ENCODE measurements at places on chromosomes 13 and 19.

DNA sequence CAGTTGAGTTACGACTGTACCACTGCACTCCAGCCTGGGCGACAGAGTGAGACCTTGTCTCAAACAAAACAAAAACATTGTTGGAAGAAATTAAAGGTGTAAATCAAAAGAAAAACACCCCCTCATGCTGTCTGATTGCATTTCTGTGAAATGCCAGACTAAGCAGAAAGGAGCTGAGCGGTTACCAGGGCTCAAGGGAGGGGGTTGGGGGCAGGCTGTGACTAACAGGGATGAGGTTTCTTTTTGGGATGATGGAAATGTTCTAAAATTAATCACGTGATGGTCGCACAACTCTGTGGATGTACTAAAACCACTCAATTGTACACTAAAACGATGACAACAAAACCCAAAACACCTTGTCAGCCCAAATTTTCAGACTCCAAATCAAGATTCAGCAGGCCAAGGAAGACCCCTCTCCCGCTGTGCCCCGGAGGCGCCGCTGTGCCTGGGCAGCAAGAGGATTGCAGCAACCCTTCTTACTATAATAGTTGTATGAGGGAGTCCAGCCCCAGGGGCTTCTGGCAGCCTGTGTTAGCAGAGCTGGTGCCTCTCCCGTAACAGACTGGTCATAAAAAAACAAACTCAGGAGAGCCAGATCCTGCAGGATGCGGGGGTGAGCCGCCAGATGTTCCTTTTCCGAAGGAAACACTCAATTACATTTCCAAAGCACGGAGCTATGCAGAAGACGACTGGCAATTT is 20.9 kb downstream of the CAPS start:
- peak; percentile 78 for DNase-seq

DNA sequence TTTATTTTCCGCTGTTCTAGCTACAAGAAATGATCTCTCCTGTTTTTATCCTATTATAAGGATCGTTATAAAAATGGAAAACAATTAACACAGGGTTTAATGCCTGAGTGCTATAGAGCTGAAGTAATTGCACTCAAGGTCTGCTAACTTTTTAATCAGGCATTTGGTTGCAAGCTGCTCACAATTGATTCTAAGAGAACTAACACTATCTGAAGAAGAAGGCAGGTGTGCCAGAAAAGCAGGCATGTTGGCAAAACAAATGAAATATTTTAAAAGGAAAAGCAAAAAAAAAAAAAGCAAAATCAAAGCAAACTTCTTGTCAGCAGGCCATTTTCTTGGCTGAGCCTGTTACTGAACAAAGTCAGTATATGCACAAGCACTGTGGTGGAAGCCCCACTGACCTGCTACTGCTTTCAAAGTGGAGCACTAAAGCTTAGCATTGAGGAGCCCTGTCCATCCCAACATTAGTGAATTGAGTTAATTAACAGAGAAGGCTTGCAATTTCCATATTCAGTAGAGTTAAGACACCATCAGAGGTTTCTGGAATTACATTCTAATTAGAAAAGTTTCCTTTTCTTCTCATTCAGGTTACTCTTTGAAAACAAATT is 574.2 kb downstream of the PCDH9 start:
- no peak for DNase-seq

DNA sequence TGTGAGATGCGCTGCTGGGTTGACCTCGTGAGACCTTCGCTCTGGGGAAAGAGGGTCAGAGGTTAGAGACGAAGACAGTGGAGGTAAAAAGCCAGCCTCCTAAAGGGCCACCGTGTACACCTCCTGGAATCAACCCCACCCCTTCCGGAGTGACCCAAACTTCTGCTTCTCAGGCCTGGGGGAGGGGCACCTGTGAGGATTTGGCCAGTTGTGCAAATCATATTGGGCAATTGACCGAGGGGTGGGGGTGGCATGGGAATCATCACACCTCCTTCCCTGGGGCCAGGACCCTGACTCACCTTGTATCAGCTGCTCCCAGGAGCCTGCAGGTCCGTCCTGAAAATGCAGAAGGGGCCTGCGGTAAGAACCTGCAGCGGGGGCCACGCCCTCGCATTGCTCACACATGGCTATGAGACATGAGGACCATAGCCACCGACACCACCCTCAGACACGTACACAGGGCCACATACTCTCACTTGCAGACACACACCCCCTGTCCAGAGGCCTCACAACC is 2.8 kb downstream of the TNFSF14 start:
- DNase-seq: no peak

DNA sequence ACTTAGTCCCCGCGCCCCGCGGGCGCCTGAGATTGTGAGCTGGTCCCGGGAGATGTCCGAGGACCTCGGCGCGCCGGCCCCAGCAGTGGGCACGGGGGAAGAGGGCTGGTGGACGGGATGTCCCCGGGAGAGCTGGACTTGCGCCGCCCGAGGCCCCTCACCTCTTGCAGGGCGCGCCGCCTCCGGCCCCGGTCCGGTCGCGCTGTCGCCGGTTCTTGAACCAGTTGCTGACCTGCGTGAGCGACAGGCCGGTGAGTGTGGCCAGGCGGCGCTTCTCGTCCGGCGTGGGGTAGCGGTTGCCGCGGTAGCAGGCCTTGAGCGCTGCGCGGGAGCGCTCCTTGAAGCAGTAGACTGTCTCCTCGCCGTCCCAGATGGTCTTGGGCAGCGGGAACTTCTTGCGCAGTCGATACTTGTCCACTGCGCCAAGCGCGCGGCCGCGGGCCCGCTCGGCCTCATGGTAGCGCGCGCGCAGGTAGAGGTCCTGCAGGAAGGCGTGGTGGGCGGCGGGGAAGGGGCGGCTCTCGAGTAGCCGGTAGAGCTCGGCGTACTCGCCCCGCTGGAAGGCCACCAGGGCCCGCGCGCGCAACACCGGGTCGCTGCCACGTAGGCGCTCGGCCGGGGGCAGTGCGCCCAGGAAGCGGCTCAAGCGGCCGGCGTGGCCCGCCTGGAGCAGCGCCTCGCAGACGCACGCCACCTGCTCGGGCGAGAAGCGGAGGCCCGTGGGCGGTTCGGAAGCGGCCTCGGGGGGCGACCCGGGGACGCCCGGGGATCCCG is 984 bp downstream of the SIX5 start:
- peak; percentile 77 for DNase-seq

DNA sequence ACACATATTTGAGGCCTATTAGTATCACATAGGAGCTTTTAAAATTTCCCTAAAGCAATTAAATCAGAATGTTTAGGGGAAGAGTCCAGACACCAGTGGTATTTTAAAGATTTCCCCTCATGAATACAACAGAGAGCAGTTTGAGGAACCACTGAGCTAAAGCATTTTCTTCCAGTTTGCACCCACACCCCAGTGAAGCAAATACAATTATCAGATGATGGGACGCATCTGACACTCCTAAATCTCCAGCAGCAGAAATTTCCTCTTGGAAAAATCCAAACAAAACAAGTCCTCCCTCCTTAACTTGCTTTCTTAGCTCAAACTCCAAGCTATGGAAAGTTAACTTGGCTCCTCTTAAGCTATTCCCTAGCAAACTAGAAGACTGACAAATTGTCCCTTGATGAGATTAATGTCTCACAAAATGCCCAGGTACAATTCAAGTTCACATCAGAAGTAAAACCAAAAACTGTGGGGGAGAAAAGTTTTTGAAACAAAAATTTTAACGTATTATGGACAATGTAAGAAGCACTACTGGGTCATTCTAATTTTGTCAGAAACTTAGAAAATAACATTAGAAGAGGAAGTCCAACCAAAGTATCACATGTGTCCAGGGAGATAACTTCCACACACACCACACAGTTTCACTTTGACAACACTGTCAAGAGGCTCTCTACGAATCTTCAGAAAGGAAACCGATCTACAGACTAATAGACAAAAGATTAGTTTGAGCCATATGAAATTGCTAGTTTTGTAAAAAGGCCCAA is 74.1 kb downstream of the ABCC4 start:
- no peak for DNase-seq

DNA sequence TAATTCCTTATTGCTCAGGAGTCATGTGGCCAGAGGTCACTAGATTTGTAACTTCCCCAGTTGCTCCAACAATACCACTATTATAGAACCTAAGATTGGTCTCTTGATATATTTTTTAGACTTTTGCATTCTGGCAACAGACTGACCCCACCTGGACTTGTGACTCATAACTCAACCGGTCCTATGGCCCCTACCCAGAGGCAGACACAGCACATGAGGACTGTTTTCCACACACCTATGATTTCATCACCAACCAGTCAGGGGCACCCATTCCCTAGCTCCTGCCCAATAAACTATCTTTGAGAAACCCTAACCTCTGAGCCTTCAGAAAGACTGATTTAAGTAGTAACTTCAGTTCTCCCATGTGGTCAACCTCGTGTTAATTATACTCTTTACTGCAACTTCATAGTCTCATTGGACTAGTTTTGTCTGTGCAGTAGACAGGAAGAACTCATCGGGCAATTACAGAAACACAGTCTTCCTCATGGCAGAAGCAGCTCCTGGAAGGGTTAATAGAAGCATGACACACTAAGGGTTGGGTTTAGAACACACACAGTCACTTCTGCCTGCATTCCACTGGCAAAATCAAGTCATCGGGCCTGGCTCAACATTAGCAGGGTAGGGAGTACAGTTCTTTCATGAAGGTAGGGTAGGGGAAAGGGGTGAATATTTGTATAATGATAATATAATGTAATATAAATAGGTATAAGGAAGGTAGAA is 251.8 kb downstream of the UQCRFS1 start:
- DNase-seq: no peak

DNA sequence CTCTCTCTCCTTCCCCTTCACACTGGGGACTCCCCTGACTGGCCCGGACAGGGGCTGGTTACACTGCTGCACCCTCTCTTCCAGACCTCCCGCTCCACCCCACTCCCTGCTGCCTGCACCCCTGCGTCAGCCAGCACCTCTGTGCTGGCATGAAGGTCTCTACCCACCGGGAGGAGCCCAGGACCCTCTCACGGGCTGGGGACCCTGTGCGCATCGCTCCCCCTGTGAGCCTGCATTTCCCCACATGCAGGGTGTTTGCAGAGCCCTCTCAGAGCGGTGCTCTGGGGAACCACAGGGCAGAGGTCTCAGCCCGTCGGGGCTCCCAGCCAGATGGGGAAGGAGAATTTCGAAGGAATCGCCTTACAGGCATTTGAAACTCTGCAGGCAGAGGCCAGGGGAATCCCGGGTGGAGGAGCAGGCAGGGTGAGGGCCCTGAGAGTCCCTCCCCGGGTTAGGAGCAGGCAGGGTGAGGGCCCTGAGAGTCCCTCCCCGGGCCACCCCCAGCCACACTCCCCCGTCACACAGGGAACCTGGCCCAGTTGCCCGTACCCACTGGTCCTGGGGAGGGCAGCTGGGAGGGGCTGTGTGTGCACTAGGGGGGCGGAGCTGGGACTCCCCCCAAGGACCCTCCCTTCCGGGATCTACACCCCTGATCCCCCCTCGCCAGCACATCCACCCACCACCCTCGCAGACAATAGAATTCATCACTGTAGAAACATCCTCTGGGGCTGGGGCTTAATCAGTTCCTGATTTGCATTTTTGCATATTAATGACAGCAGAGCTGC is 16.3 kb upstream of the TCF3 start:
- DNase-seq: no peak

DNA sequence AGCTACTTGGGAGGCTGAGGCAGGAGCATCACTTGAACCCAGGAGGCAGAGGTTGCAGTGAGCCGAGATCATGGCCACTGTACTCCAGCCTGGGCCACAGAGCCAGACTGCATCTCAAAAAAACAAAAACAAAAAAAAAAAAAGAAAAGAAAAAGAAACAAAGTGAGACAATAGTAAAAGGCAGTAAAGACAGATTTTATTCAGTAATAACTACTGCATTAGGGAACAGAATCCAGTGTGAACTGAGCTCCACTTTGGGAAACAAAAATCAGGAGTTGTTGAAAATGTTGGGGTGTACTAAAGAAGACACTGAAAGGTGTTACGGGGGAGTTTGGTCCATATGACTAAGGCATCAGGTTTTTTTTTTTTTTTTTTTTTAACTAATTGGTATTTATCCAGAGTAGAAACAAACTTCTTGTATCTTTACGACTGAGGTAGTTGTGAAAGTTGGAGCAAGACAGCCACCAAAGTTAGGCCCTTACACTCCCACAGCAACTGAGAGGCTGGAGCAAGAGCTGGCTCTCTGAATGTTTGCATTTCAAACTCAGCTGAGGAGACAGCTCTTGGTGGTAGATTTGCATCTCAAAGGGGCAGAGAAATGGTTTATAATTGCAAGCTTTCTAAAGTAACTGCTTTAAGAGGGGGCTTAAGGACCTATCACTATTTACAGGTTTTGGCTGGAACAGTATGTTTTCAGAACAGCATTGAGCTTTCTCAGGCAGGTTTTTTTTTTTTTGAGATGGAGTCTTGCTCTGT is 24.2 kb downstream of the ZNF607 start:
- no peak for DNase-seq

DNA sequence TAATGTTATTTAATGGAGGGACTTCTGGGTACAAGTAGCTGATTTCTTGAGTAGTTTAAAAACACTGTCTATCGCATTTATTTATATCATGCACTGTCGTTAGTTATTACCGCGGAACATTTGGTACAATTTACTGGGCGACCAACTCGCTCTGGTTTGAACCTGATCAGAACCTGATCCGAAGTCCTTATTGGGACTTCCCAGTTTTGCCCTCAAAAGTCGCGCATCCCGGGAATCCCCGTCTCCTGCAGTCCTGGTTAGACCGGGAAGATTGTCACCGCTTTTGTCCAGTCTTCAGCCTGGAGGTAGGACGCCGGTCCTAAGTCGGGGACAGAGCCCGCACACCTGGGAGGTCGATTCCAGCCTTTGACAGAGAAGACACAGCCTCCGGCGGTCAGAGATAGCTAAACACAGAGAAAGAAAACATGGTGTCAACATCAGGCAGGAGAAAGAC is 694 bp downstream of the CLN5 start:
- peak; percentile 30 for DNase-seq

DNA sequence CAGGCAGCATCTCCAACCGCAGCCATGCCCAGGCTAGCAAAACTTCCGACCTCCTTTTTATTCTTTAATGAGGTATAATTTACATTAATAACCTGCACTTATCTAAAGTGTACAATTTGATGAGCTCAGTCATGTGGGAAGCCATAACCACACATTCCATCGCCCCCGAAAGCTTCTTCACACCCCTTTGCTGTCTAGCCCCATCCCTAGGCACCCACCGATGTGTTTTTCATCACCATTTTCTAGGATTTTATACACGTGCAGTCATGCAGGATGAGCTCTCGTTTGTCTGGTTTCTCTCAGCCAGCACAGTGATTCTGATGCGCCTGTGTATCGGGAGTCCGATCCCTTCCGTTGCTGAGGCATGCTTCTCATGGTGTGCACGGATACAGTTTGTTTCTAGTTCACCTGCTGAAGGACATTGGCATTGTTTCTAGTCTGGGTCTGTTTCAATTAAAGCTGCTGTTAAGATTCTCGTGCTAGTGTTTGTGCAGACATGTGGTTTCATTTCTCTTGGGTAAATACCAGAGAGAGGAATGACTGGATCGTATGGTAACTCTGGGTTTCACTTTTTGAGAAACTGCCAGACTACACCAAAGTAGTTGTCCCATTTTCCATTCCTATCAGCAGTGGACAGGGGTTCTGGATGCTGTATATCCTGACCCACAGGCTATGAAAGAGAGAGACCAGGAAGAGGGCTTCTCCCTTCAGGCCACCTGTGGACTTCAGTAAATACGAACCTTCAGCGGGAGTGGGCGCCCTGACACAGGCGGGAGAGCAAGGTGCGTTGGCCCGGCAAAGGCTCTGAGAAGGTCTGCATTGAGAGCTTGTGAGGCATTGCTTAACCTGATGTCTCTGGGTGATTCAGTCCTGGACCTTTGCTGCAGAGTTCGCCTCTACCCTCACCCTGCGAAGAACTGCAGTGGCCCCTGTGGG is 4.9 kb downstream of the AP1M1 start:
- DNase-seq: no peak

GRCh38 chr13:110396476-110396875 is 89.4 kb downstream of the COL4A2 start:
- DNase-seq: no peak

GRCh38 chr13:30978981-30979956 is 46.8 kb downstream of the TEX26 start:
- no peak for DNase-seq

All from uterus (tissue), 4 donors.